ENCODE measurements at places on chromosomes 2 and 18.

GRCh38 chr2:168710754-168711467 is 91.5 kb upstream of the NOSTRIN start:
- no peak for DNase-seq

GRCh38 chr18:10949655-10950054 is 199.7 kb downstream of the PIEZO2 start:
- no peak for DNase-seq

GRCh38 chr2:118090387-118091139 is 2.3 kb downstream of the INSIG2 start:
- no peak for DNase-seq

DNA sequence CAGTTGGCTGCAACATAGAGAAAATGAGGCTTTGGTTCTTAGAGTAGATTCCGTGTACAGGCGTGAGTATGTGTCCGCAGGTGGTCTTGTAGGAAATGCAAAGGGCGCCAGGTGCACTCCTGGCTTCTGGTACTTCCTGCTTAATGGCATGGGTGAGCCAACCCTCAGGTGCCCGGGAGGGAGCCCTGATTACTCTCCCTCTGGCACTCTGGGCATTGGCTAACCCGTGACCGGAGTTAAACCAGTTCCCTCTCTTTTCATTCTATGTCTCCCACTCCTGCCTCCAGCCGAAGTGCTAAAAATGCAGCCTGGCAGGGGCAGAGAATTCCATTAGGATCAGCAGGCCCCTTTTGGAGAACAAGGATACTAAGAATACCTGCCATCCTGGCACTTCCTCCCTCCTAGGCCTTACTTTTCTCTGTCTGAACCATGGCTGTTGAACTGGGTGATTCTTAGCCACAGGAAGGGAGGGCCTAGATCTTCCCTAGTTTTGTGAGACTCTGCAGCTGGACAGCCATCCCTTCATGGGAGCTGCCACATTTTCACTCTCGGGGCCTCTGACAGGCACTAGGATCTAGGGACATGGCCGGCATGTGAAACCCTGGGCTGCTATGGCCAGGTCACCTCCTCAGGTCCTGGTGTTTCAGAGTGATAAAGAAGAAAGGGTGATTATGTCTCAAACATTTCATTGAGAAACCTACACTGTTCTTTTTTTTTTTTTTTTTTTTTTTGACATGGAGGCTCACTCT is 6.5 kb downstream of the MERTK start:
- no peak for DNase-seq

DNA sequence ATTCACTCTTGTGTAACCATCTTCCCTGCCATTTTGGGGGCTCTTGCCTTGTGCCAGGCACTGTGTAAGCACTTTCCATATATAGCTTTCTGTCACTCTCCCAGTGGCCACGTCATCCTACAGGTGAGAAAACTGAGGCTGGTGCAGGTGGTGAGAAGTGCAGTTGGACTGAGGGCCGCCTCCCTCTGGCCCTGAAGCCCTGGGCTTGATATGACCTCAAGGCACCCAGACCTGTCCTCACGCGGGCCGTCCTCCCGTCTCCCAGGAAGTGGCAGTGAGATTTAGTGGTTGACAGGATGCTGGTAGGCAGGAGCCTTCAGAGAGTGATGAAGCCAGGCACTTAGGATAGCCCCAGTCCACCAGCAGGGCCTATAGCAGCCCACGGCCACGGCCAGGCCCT is 30.5 kb downstream of the MAL start:
- no peak for DNase-seq

DNA sequence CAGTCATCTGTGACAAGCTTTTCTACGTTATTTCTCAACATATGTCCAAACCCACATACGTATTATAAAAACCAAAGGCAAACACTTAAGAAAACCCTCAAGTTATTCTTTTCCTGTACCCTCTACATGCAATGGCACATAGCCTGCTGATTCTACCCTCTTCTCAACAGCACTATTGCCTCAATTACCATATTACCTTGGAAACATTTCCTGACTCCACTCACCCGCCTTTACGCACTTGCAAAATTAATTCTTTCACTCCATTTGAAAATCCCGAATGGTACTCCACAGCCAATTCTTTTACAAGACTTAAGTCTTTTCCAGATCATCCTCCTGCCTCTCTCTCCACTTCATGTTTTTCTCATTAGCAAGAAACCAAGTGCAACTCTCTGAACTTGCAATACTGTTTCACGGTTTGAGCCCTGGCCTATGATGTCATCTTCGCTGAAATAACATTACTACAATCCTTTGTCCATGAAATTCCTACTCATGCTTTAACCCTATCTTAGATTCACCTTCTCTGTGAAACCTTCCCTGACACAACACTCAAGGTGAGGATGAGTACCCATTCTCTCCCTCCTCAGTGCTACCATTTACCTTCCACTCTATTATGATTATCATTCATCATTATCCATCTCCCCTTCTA is 29.0 kb downstream of the SESTD1 start:
- DNase-seq = no peak

DNA sequence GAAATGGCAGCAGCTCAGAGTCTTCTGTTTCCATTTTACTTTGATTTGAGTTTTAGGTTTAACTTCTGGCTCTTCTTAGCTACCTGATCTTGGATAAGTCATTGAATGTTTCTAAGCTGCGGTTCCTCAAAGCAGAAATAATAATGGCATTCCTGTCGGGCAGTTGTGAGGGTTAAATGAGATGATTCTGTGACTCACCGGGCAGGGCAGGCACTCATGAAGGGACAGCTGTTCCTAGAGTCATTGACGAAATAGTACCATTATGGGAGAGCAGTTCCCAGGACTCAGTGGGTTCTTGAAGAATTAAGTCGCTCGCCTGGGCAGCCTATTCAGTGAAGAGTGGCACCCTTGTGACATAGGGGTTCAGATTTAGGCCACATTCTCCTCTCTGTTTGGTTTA is 10.3 kb downstream of the TRIB2 start:
- DNase-seq = no peak

DNA sequence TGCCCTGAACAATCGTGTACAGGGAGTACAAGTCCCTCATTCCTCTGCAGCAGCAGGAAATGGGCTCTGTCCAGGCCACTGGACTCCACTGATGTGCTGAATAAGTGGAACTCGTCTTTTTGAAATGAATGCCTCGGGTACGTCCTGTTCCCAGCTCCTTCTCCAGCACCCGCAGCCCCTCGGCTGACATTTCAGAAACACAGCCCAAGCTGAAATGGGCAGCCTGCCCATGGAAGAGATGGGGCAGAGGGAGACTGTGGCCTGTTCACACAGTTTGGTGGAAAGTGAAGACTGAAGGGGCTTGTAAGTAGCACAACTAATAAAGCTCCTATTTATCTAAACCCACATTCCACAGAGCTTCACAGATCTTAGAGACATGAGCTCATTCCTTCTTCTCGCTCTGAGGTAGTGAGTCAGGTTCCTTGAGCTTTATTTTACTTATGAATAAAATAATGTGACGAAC is 498.6 kb downstream of the TXNL1 start:
- no peak for DNase-seq

GRCh38 chr18:62128157-62128556 is 58.7 kb downstream of the PIGN start:
- no peak for DNase-seq

DNA sequence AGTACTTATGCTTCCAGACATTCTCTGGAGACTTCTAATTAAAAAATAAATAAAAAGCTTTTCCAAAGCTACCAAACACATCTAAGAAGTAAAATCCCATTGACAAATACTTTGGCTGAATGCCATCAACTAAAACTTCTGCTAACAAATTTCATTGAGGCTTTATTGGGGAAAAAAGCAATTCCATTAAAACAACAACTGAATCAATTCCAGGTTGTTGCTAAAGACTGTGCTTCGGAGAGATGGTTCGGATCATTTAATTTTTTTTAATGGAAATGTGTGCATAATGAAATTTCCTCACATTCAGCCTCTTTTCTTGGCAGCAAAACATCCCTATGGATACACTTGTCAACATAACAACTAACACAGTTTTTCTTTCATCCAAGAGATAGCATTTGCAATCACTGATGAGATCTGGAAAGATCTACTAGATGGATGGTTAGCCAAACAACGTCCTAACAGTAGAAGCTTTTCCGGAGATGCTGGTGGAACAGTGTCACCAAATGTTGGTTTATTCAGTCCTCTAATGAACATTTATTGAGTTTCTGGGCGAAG is 446.1 kb upstream of the FAM98A start:
- no peak for DNase-seq

DNA sequence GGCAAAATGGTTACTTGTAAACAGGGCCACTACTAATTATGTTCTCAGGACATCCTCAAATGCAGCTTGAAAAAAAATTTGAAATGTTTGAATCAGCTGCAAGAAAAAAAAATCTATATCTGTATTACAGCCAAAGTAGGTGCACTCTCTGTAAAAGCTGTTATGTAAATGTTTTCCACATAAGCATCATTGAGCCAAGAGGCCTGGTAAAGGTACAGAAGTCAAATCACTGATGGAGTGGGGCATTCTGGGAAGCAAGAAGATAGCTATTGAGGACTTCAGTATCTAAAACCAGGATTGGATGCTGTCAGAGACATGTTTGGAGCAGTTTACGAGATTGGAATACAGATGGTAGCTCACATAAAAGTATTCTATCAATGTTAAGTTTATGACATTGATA is 80.3 kb downstream of the MAPRE2 start:
- DNase-seq = no peak

GRCh38 chr2:112542984-112543661 is 858 bp downstream of the POLR1B start:
- DNase-seq = no peak

GRCh38 chr2:241269707-241270520 is 45.6 kb downstream of the HDLBP start:
- DNase-seq = no peak

DNA sequence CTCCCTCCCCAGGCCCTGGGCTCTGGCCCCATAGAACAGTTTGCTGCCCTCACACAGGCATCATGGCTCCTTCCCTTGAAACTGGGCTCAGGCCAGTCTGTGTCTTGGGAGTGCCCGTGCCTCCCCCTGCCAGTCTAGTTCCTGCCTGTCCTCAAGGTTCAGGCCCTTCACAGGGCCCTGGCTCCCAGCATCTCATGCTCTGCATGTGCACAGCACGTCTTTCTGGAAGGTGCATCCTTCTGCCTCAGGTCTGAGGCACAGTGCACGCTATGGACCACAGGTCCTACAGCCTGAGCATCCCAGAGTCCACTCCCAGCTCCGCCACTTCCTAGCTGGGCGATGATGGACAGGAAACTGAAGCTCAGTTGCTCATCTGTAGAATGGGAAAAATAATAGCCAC is 35.6 kb upstream of the FOSL2 start:
- no peak for DNase-seq

DNA sequence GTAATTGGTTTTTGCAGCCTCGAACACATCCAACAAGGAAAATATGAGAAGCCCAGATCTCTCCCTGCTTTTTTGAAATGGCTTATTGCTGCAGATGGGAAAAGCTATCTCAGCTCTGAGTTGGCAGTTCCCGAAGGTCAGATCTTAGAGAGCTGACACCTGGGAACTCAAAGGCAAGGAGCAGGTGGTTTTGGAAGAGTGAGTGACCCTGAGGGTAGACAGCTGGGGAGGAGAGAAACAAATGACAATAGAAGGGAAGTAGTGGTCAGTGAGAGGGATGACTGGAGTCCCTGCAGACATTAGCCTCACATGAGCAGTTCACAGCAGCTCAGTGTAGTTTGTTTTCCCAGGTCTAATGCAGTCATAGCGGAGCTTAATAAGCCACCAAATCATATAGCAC is 317.9 kb downstream of the STK39 start:
- DNase-seq = no peak

- DNase-seq = no peak
Observed at GRCh38 chr2:234939576-234939975, 12.2 kb upstream of the SH3BP4 start.

DNA sequence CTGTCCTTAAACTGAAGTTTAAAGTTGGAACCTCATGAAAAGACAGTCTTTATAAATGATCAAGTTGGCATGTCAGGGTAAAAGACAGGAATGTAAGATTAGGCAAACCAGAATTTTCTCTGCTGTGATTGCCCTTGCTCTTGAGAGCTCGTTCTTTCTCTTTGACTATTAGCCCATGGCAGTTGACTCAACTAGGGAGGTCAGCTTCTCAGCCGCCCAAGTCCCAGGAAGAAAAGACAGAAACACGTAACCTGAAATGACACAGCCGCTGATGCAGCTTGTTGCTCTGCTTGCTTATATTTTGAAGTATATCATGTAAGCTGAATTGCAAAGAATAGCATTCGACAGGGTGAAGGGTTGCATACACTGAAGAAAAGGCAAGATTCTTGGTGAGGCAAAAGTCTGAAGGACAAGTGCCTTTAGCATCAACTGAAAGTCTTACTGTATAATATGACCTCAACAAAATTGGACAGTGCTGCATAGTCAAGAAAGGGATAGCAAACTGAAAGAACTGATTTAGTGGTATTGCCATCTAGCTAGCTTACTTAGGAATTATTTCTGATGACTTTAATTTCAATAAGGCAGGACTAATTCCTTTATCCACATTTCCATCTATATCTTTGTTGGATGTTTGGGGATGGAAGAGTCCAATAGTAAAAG is 54.7 kb downstream of the ARHGAP15 start:
- no peak for DNase-seq

DNA sequence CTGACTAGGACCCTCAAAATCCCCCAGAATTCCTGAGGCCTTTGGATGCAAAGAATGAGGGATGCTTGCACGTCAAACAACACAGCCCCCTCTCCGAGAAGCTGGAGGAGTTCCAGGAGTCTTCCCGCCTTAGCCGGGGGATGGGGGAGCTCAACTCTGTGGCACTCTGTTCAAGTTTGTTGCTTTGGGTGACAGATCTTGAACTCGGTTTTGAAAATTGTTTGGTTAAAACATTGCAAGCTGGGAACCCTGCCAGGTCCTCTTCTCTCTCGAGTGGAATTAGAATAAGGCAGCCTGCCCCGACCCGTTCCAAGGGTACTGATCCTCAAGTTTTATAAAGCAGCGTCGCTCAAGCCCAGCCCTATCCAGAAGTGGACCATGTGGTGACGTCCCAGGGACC is 244.1 kb downstream of the LOXHD1 start:
- DNase-seq = no peak

DNA sequence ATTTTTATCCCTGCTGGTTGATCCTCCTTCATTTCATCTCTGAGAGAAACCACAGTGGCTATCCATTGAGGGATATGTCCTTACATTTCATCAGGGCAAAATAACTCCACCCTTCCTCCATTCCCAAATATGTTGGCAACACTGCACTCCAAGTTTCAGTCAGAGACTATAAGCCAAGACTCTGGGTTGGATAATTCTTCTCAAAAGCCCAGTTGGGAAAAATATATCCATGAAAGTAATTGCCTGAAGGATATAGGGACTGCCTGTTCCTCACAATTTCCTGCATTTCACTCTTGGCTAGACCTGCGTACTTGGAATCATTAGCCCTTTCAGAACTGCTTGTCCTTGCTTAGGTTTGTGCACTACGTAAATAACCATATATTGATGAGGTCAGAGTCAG is 27.9 kb upstream of the EPB41L3 start:
- no peak for DNase-seq
